ENCODE measurements at places on chromosomes 5 and 9.

GRCh38 chr5:83924891-83925290 lies 204.2 kb upstream of the HAPLN1 start:
- DNase-seq, result no peak

- no peak for DNase-seq
Measured at GRCh38 chr9:99359336-99359735, 137.3 kb downstream of the SEC61B start.

GRCh38 chr5:16502866-16503265 lies 37.3 kb upstream of the ZNF622 start:
- DNase-seq, result no peak

DNA sequence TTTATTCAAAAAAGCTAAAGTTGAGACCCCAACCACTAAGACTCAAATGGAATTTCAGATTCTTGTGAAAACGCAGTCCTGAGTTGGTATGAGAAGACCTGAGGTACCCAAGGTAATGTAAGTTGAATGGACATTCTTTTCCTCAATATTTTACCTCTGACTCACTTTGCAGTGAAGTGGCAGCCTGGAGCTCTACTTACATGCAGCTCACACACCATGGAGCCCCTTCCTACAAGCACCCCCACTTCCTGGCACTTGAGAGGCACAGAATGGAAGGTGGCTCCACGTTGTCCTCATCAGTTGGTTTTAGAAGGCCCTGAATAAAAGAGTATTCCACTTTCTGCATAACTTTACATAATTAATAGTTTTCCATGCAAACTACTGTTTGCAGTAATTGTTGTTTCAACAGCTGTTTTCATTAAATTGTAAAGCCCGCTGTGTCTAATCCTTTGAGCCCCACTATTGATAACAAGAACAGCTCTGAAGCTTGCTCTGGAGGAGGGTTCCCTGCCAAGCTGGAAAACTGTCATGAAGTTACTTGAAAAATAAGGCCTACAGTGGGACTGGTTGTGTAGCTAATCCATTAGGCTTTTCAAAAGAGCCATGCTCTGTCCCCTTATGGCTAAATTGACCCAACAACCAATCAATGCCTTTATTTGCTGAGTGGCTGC lies 102.2 kb upstream of the SPATA31D4 start:
- no peak for DNase-seq

DNA sequence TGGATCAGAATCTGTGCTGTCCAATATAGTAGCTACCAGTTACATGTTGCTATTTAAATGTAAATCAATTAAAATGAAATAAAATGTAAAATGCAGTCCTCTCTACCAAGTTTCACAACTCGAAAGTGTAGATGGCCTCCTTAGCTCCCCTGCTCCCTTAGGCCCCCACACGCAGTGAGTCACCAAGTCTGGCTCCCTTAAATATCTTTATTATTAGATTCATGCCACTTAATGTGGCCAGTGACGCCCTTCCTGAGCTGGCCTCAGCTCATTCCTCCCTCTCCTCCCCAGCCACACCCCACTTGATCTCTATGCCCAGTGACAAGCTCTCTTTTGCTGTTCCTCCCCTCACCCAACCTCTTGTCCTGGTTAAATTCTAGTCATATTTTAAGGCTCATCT lies 88.4 kb upstream of the DNAH5 start:
- DNase-seq, result no peak

- no peak for DNase-seq
Measured at GRCh38 chr5:51395245-51395644, 12.0 kb downstream of the ISL1 start.

GRCh38 chr9:35499029-35499700 lies 9.3 kb downstream of the RUSC2 start:
- no peak for DNase-seq

DNA sequence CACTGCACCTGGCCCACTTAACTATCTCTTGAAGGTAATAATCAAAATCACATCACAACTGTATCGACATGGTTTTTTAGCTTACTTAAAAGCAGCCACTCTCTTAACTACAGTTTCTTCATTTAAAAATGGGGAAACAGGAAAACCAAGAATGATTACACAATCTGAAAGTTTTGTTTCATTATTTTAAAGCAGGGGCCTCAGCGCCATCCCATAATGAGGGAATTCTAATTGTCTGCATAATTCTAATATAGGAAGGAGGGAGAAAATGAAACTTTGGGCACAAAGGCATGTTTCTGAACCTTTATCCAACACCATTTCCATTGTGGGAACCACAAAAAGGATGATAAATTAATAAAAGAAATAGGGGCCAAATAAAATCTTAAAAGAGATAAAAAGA lies 7.6 kb downstream of the HACD4 start:
- DNase-seq, result no peak

- DNase-seq, result no peak
Measured at GRCh38 chr9:81460693-81461092, 228.7 kb downstream of the TLE1 start.

DNA sequence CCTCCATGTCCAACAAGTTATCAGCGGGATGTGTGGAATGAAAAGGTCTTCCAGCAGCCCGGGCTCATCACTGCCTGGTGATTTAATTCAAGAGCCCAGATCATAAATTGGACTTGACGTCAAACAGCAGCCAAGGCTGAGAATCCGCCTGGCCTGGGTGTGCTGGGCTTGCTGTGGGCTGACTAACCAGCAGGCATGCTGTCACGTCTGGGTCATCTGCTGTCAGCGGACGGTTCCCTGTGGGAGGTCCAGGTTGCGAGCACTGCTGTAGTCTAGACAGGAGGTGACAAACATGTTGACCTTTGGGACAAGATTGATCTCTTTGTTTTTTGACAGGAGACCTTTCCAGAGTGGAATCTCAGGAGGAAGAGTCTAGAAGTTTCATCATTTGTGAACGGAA lies 289.7 kb downstream of the OSTF1 start:
- no peak for DNase-seq

GRCh38 chr9:77290373-77290772 lies 113.0 kb downstream of the VPS13A start:
- no peak for DNase-seq

Data from GDM1 (cell line).